Colonic mucosa (tissue), 4 donors: ENCODE measurements at places on chromosomes 3 and 15.

DNA sequence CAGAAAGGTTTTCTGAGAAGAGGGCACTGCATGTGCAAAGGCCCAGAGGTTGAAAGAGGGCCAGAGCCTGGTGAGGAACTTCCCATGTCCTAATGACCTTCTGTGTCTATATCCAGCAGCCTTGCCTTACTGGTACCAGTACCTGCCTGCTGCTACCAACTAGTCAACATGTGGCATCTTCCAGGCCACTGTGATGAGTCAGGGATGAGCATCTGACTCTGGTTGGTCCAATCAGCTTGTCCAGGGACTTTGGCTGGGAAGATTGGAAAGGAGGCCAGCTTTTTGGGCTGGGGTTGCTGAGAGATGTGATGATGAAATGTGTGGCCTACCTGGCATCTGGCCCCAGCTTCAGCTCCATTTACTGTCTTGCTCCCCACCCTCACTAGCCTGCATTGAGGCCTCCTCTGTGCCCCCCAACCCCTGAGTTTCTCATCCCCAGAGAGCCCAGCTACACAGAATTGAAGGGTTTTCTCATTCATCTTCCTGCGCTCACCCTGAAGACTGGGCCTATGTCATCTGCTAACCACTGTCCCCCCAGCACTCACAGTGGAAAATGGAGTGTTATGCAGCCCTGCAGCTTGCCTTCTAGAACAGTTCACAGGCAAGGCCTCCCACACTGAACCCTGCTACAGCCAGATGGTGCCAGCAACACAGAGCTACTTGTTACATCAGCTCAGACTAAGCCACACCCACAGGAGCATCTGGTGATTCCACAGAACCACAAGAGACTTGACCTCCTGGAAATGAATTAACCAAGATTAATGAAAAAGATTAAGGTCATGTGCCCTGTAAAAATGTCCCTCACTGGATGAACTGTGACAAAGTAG lies 1.3 kb upstream of the TWF2 start:
- H3K27ac ChIP-seq: peak overlapping the region; percentile 91
- peak; percentile 70 for DNase-seq
- H3K36me3 ChIP-seq: no peaks in the 10 kb centered on the region

DNA sequence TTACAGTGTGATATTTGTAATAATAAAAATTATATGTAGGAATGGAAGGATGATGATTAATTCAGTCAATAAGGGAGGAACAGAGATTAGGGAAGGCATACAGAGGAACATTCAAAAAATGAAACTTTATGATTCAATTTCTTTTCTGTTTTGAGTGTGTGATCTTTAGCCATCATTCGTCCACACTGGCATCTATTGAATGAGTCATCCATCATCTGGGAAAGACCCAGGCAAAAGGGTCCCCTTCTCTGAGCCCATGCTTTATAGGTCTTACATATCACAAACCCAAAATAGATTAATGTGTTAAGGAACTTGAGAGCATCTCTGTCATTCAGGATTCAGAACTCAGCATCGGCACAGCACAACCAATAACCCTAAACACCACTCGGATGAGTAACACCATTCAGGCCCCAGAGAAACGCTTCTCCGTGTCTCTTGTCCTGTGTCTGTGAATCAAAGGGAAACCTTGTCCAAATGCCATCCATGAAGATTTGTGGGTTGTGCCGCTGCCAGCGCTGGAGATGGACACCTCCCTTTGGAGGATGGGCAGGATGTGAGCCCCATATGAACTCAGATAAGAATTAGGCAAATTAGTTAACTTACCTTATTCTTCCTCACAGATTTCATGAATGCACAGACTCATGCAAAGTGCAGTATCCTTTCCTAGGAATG lies 21.7 kb upstream of the TPM1 start:
- no peaks in the 10 kb centered on the region for H3K27me3 ChIP-seq
- no peak overlapping the region for H3K27ac ChIP-seq
- no peak overlapping the region for H3K4me3 ChIP-seq

DNA sequence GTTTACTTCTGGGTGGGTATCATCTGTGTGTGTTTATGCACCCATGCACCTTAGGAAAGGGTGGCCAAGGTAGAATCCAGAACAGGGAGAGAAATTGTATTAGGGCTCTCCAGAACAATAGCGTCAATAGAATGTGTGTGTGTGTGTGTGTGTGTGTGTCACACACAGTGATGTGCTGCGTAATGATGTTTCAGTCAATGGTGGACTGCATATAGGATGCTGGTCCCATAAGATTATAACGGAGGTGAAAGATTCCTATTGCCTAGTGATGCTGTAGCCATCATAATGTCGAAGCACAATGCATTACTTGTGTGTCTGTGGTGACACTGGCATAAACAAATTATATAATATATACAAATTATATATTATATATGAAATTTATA lies 69.3 kb upstream of the PRR23C start:
- DNase-seq: no peak
- H3K4me3 ChIP-seq: no peak overlapping the region
- no peaks in the 10 kb centered on the region for H3K4me1 ChIP-seq
- no peak overlapping the region for H3K27ac ChIP-seq
- H3K27me3 ChIP-seq: no peaks in the 10 kb centered on the region

GRCh38 chr3:6229778-6230410 lies 631.0 kb upstream of the GRM7 start:
- no peak overlapping the region for H3K27ac ChIP-seq
- H3K36me3 ChIP-seq: no peaks in the 10 kb centered on the region
- no peak overlapping the region for H3K4me3 ChIP-seq
- H3K4me1 ChIP-seq: no peaks in the 10 kb centered on the region

DNA sequence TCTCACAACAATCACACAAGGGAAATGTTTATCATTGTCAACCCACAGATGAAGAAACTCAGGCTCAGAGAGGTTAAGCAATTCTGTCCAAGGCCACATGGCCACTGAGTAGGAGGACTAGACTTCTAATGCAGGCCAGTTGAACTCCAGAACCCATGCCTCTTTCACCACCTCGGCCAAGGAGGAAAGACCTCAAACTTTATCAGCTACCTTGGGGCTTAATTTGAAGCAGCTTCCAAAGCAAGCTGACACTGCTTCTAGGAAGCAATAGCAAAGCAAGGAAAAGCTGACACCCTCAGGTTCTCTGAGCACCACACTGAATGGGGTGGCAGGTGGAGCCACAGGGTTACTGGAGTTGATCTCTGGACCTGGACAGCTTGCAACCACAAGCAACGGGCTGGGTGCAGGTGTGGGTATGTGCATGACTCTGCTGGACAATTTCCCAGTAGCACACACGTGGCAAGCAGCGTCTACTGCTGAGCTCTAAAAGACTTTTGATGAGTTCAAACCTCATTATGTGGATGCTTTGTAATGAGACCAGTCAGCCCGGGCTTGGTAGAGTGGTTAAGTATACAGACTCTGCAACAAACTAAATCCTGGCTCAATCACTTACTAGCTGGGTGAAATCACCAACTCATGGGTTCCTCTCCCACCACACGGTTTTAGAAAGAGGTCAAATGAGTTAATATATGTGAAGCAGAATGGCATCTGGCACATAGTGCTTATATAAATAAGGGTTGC lies 23.1 kb downstream of the CCNL1 start:
- DNase-seq: peak; percentile 84
- H3K27ac ChIP-seq: peak overlapping the region; percentile 72
- H3K36me3 ChIP-seq: no peaks in the 10 kb centered on the region
- peaks cover 15% of the 10 kb centered on the region for H3K4me1 ChIP-seq
- no peak overlapping the region for H3K4me3 ChIP-seq
- H3K27me3 ChIP-seq: no peaks in the 10 kb centered on the region

- no peaks in the 10 kb centered on the region for H3K27me3 ChIP-seq
- no peak overlapping the region for H3K4me3 ChIP-seq
- no peak overlapping the region for H3K27ac ChIP-seq
- no peaks in the 10 kb centered on the region for H3K4me1 ChIP-seq
These were observed 31.8 kb downstream of the TTC14 start for GRCh38 chr3:180633722-180634121.

- no peaks in the 10 kb centered on the region for H3K36me3 ChIP-seq
- H3K27me3 ChIP-seq: no peaks in the 10 kb centered on the region
- peak overlapping the region; percentile 9 for H3K4me3 ChIP-seq
- peak overlapping the region; percentile 89 for H3K27ac ChIP-seq
These were observed 28.9 kb upstream of the GPD1L start for GRCh38 chr3:32077260-32078084.

- no peaks in the 10 kb centered on the region for H3K27me3 ChIP-seq
- H3K36me3 ChIP-seq: no peaks in the 10 kb centered on the region
- DNase-seq: no peak
- H3K4me3 ChIP-seq: no peak overlapping the region
- H3K4me1 ChIP-seq: no peaks in the 10 kb centered on the region
These were observed 14.6 kb downstream of the NUDT16 start for GRCh38 chr3:131396170-131396569.

- peaks cover 59% of the 10 kb centered on the region for H3K36me3 ChIP-seq
- no peak overlapping the region for H3K4me3 ChIP-seq
- H3K27ac ChIP-seq: no peak overlapping the region
- no peaks in the 10 kb centered on the region for H3K27me3 ChIP-seq
These were observed 42.8 kb downstream of the TLE3 start for GRCh38 chr15:70054884-70055387.

DNA sequence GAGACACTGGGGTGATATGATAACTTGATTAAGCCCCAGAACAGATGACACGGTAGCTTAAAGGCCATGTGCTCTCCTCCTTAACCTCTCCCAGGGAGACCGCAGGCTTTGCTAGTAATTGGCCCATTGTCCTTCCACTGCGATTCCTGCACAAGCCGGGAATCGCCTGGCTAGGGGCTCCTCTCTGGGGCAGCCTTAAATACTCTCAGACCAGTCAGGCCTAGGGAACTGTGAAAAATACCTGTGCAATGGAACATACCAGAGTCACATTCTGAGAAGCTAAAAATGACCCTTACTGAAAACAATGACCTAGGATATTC lies 56.3 kb downstream of the CPN2 start:
- no peak overlapping the region for H3K4me3 ChIP-seq
- H3K4me1 ChIP-seq: no peaks in the 10 kb centered on the region
- DNase-seq: no peak

DNA sequence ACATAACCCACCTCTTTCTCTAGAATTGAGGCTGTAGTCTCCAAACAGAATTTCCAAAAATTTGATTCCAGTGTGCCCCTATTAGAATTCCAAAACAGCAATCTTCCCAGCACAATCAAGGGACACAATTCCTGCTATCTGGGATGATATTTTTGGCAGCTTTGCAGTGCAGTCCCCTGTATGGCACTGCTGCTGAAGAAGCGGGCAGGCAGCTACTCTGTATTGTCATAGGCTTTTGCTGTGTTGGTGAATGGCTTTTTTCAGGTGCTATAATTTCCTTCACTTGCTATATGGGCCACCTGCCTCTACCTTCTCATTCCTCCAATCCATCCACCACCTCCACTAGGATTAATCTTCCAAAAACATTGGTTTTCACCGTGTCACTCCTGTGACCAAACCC lies 145.5 kb downstream of the VGLL4 start:
- peaks cover 3% of the 10 kb centered on the region for H3K4me1 ChIP-seq
- no peaks in the 10 kb centered on the region for H3K27me3 ChIP-seq
- no peak overlapping the region for H3K4me3 ChIP-seq
- no peaks in the 10 kb centered on the region for H3K36me3 ChIP-seq
- DNase-seq: no peak
- no peak overlapping the region for H3K27ac ChIP-seq

- H3K4me1 ChIP-seq: no peaks in the 10 kb centered on the region
- H3K27ac ChIP-seq: no peak overlapping the region
- H3K4me3 ChIP-seq: no peak overlapping the region
- DNase-seq: peak; percentile 33
These were observed 51.2 kb upstream of the THRB start for GRCh38 chr3:24545887-24546286.

GRCh38 chr3:82875401-82875800 lies 1114.0 kb upstream of the GBE1 start:
- no peaks in the 10 kb centered on the region for H3K36me3 ChIP-seq
- no peak overlapping the region for H3K4me3 ChIP-seq

DNA sequence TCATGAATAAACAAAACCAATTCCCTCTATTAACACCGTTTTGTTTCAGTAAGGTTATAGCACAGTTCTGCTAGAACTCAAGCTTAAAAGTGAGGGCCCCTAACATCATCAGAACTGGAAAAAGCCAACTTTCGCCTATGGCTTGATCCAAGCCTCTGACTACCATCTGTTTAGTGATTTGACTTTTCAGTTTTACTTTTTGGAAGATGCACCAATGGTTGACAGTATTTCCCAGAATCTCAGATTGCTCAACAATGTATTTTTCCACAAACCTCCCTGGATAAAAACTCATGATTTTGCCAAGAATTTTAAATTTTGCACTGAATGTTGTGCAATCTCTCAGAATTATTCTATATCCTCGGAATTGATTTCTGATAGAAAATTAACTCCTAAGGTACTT lies 190.7 kb downstream of the LSAMP start:
- no peak overlapping the region for H3K27ac ChIP-seq
- H3K27me3 ChIP-seq: no peaks in the 10 kb centered on the region
- DNase-seq: no peak
- H3K4me1 ChIP-seq: no peaks in the 10 kb centered on the region
- H3K4me3 ChIP-seq: no peak overlapping the region
- no peaks in the 10 kb centered on the region for H3K36me3 ChIP-seq

DNA sequence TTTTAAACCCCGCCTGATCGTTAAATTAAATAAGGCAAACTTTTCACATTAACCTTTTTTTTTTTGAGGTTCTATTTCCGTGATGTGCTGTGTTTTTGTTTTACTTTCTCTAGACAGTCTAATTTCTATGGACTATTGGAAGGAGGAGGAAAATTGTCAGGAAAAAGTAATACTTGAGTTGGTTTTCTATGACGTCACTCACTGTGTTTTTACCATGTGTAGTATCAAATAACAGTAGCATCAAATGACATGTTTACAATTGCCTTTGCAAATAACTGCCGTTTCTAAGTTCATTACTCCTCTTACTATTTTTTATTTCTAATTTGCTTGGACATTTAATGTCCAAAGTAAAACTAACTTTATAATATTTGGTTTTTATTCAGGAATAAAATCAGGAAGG lies 32.3 kb downstream of the MYO1E start:
- H3K27ac ChIP-seq: no peak overlapping the region
- no peak for DNase-seq
- H3K27me3 ChIP-seq: no peaks in the 10 kb centered on the region
- H3K4me3 ChIP-seq: no peak overlapping the region
- H3K36me3 ChIP-seq: no peaks in the 10 kb centered on the region

DNA sequence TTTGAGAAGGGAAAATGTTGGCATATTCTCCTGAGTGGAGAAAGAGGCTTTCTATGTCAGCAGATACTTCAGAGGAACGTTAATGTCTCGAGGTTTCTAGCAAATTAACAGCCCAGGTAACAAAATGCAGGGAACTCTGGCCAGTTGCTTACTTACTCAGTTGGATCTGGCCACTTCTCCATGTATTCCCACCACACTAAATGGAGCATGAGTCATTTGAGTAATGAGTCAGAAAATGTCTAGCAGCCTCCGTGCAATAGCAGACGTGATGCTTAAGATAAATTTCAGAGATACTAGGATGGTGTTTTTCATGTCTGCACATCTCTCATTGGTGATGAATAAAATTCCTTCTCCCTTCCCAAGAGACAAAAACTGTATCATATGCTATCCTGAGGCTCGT lies 671.5 kb downstream of the FHIT start:
- no peaks in the 10 kb centered on the region for H3K36me3 ChIP-seq
- no peak overlapping the region for H3K27ac ChIP-seq
- DNase-seq: no peak
- no peaks in the 10 kb centered on the region for H3K4me1 ChIP-seq
